Peyer's patch (tissue), 4 donors: ENCODE measurements at places on chromosomes 12 and 14.

GRCh38 chr12:111840807-111841206 is 1.2 kb upstream of the MAPKAPK5 start:
- DNase-seq, result no peak

DNA sequence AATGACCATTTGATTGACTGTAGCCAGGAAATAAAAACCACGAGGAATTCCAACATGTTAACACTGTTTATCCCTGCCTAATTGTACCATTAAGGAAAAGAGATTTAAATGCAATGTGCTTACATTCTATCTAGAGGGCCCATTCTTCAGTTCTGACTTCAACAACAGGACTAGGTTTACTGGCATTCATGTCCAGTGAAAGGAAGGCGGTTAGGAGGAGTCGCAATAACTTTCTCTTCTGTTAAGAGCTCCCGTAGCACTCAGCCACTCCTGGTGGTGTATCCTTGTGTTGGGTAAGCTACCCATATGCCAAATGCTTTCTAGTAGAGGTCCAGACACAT is 154.7 kb downstream of the STXBP6 start:
- DNase-seq, result no peak

- no peak for DNase-seq
These were observed 7.6 kb downstream of the KIF26A start for GRCh38 chr14:104145826-104146601.

- no peak for DNase-seq
These were observed 42.6 kb downstream of the TRAF3 start for GRCh38 chr14:102819747-102820330.

GRCh38 chr12:57094208-57095160 is 5.6 kb downstream of the NAB2 start:
- DNase-seq, result no peak

- DNase-seq, result peak; percentile 88
These were observed at the start of gene PPP1R3E for GRCh38 chr14:23302290-23303225. Gene PPP1R3E (minus strand): TSS chr14:23302859. CDS start chr14:23302576, 283 bp downstream.

- no peak for DNase-seq
These were observed 68.9 kb upstream of the NCOR2 start for GRCh38 chr12:124636138-124636978.

- no peak for DNase-seq
These were observed 2.7 kb downstream of the MYO1A start for GRCh38 chr12:57046947-57047890.

DNA sequence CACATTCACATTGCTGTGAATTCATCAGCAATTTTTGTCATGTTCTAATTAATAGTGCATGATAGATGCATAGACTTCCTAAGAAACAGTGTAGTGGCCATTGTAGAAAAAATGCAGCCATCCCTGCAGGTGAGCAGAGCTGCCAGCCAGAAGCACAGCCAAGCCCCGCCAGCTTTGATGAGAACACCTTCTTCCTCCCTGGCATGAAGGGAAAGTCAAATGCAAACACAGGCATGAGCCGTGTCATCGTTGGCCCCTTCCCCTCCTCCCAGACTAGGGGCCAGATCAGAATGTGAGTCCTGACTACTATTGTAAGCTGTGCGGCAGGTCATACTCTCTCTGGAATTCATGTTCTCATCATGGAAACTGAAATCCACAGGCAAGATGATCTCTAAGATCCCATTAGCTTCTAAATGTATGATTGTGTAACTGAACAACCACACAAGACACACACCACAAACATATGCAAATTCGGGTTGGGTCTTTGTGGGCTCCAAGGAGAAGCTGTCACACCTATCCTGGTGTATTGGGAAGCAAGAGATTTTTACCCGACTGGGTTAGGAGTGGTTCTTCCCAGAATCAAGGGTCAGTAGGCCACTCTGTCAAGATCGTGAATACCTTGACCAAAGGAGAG is 2.8 kb upstream of the AQP2 start:
- no peak for DNase-seq

GRCh38 chr12:128978067-128978466 is 124.8 kb downstream of the GLT1D1 start:
- no peak for DNase-seq

- no peak for DNase-seq
These were observed 246.7 kb upstream of the G2E3 start for GRCh38 chr14:30312214-30312613.

GRCh38 chr12:121776190-121777098 is 17.0 kb downstream of the RHOF start:
- peak; percentile 96 for DNase-seq

- DNase-seq, result no peak
These were observed 48.6 kb downstream of the PCNX1 start for GRCh38 chr14:70955543-70956480.

DNA sequence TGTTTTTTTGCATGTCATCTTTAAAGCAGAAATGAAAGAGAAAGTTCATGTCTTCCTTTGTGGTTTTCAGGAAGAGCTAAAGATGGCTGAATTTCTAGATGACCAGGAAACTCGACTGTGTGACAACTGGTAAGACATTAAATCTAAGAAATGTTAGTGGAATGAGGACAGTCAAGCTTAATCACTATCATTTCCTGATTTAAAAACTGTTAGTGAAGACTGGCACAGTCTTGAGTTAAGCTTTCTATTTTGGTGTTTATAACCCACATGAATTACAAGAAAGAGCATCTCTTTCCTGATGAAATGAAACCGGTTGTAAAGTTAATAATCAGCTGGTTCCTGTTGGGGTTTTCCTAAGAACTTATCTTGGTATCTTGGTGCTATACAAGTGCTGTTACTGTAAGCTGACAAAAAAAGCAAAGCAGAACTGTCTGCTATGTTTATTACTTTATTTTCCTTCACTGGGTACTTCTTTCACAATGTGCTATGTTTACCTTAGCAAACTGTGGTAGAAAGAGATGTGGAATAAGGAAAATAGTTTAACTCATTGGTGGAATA is 5.2 kb downstream of the TRAFD1 start:
- no peak for DNase-seq

GRCh38 chr12:24233519-24234246 is 284.2 kb upstream of the SOX5 start:
- DNase-seq, result no peak

GRCh38 chr12:112839386-112839972 is 47.9 kb downstream of the RPH3A start:
- DNase-seq, result no peak

DNA sequence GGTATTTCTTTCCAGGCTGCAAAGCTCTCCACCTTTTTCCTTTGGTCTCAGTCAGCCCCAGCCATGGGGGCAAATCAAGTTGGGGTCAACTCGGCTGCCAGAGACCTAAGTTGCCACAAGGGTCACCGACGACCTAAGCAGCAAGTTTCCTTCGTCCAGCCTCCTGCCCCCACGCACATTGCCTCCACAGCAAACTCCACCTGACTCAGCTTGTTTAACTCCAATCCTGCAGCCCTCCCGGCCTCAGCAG is 767 bp upstream of the KCNMB4 start:
- DNase-seq, result no peak

DNA sequence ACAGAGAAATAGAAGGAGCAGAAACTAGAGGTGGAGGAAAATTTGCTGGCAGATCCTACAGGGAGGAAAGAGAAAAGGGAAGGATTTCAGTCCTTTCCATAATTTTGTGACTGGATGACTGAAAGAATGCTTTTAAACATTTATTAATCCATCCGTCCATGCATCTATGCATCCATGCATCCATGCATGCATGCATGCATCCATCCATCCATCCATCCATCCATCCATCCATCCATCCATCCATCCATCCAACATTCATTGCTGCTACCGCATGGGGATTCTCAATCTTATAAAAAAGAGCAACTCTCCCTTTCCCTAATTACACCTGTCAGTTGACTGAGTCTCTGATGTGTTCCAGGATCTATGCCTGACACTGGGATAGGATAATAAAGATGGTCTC is 55.7 kb upstream of the NR2C1 start:
- DNase-seq, result no peak

GRCh38 chr12:77377116-77377515 is 311.7 kb upstream of the E2F7 start:
- DNase-seq, result no peak

DNA sequence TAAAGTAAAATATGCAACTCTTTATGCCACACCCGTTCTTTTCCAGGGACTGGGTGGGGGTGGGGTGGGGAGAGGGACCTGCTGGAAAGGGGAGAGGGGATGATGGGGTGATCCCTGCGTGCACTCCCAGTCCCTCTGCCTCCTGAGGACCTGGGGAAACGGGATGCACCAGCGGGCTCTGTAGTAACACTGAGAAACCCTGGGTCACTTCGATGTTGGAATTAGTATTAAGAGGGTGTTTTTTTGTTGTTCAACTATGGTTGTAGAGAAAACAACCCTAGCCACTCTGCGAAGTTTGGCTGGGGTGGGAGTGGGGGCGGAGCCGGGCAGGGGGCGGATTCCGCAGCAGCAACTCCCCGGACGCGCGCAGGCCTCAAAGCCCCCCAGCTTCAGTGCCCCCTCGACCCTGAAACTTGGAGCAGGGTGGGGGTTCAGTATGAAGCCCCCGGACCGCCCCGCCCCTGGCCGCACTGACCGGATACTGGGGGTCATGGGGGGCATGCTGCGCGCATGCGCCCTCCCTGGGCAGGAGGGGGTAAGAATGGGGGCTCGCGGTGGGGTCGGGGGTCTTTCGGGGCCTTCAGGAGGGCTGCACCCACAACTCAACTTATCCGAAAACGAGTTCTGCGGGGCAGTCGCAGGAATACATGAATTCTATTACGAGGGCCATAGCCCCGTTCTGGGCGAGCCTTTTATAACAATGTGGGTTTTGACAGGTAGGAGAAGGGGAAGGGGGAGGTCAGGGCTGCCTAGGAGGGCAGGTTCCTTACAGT is 1.3 kb upstream of the ARHGEF25 start:
- no peak for DNase-seq

GRCh38 chr12:10554756-10555481 is 49.2 kb downstream of the EIF2S3B start:
- DNase-seq, result no peak

- no peak for DNase-seq
These were observed 20.6 kb downstream of the GSG1 start for GRCh38 chr12:13082861-13083260.

GRCh38 chr14:79724934-79725717 is 486.2 kb downstream of the DIO2 start:
- DNase-seq, result no peak

GRCh38 chr12:3342051-3342450 is 149.0 kb upstream of the PRMT8 start:
- no peak for DNase-seq

DNA sequence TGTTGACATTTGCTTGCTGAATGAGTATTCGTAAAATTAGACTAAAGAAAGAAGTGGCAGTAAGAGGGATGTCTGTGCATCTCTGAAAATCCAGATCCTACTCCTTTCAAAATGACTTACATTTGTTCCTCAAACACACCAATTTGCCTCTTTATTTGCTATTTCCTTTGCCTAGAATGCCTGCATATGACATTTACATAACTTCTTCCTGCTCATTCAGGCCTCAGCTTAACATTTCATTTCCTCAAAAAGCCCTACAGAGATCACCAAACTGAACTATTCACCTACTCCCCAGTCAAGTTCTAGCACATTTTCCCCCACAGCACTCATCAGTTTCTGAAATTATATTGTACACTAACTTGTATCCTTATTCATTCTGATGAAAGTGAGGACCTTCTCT is 907.2 kb downstream of the LRFN5 start:
- DNase-seq, result no peak

DNA sequence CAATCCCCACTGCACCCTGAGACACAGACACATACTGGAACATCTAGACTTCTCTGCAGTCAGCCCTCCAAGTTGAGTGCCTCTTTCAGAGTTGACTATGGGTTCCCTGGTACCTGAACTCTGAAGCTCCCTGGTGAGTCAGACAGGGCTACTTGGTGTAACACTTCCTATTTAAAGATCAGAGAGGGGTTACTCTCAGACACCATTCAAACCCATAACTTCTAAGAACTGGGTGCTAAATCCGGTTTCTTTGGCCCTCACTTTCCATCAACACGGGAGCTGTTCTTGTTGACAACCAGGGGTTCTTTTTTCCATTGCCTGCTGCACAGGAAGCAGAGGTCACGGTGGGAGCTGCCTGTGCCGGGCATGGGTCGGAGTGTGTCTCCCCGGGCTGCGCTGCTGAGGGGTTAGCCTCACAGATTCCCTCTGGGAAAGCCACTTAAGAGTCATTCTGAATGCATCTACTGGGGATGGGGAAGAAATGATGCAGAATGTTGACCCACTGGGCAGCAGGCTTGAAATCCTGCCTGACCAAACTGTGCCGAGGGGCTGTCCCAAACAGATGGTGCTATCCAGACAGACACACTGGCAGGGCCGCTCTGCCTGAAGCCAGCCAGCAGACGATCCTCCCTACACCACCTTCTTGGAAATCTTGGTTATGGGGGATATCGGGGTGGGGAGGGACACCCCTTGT is 74.1 kb downstream of the PITPNM2 start:
- DNase-seq, result no peak

GRCh38 chr14:61524211-61524806 is 171.0 kb upstream of the HIF1A start:
- DNase-seq, result no peak

GRCh38 chr12:106747973-106748436 is 26.5 kb upstream of the RIC8B start:
- no peak for DNase-seq

- DNase-seq, result no peak
These were observed 20.3 kb downstream of the LRRC74A start for GRCh38 chr14:76846331-76847047.

DNA sequence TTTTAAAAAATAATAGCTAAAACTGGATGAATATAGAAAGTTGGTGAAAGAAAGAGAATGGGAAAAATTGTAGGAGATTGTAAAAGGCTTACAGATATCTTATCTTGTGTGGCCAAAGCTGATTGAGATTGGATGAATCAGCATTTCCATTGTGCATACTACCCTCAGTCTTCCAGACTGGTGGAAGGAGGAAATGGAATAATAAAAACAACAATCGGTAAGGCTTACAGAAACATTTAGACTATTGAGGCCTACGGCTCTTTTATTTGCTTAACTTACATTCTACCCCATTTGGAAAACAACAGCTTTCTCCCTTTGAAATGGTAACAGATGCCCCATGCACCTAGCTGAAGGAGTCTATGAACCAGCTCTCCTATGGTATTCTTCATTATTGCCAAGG is 129.8 kb downstream of the PTPRB start:
- DNase-seq, result no peak

DNA sequence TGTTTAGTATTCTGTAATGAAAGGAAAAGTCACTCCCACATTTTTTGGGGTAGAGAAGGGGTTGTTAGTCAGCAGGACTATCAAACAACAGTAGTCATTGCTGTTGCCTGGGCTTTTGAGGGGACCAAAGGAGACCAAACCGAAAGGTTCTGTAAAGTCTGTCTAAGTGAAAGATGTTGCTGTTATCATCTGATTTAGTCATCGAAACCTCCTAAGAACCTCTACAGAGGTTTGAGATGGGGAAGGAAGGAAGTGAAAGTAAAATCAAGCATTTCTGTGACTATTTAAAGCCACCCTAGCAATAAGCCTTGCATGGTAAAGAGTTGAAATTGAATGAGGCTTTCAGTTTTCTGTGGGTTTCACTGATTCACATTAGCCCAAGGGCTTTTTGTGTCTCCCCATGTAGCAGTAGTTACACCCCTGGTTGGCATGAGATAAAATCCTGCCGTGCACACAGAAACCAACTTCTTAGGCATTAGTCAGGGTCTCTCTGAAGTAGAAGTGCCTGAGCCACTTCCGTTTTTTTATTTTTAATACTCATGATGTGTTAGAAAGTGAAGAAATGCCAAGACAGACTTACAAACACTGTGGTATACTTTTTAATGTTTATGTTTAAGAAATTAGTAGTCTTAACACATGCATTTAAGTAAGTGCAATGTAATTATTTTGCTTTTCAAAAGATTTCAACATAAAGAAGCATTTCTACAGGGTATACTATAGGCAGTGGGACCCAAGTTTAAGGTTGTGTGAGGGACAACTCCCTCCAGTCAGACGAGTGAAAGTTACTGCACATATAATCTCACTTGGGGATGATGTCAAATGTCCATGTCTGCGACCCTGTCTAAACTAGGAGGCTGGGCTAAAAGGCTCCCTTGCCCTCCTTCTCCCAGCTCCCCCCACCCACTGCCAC is 50.4 kb downstream of the DYRK2 start:
- DNase-seq, result no peak
